D721Med (cell line): ENCODE measurements at places on chromosomes 3 and 15.

- no peak for DNase-seq
Observed at GRCh38 chr3:107910713-107911259, 180.0 kb downstream of the CD47 start.

GRCh38 chr15:94324117-94324826 is 92.9 kb downstream of the MCTP2 start:
- DNase-seq, result peak; percentile 13

GRCh38 chr3:156455839-156456238 is 99.1 kb downstream of the SSR3 start:
- DNase-seq, result no peak

GRCh38 chr15:81504170-81504905 is 130.3 kb upstream of the TMC3 start:
- no peak for DNase-seq

- no peak for DNase-seq
Observed at GRCh38 chr3:13141183-13141582, 68.0 kb upstream of the IQSEC1 start.

DNA sequence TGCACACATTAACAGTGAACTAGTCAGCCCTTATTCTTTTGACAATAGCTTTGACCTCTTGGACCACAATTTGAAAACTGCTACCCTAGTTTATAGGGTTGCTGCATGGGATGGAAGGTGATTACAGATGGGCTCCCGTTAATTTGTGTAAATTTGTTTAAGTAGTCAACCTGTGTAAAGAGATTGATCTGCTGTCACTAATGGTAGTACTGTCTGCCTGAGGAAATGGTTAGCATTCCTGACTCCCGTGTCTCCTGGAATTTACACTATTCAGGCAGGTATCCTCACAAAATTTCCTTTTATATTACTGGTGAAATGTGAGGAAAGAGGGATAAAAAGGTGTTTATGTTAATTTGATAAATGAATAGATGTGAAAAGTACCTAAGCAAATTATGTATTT is 15.3 kb upstream of the EBLN2 start:
- DNase-seq, result no peak

- DNase-seq, result no peak
Observed at GRCh38 chr3:83934192-83935021, 1024.4 kb upstream of the CADM2 start.

- no peak for DNase-seq
Observed at GRCh38 chr3:53187430-53187829, 26.4 kb downstream of the PRKCD start.

DNA sequence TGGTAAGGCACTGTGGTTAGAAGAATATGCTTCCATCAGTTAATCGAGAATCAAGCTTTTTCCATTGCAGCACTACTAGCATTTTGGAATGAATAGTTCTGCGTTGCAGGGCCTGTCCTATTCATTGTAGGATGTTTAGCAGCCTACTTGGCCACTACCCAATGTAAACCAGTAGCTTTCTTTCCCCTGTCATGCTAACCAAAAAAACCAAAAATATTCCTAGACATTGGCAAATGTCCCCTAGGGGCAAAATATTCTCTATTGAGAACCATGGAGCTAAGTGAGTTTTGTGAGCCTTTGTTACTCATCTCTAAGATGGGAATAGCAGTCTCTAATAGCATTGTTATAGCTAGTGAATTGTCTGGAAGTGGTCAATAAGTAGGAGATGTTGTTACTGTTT is 187.2 kb downstream of the CADPS start:
- no peak for DNase-seq

GRCh38 chr15:49693498-49693897 is 72.7 kb downstream of the DTWD1 start:
- DNase-seq, result no peak

GRCh38 chr15:51814606-51815005 is 14.8 kb upstream of the TMOD3 start:
- DNase-seq, result no peak

DNA sequence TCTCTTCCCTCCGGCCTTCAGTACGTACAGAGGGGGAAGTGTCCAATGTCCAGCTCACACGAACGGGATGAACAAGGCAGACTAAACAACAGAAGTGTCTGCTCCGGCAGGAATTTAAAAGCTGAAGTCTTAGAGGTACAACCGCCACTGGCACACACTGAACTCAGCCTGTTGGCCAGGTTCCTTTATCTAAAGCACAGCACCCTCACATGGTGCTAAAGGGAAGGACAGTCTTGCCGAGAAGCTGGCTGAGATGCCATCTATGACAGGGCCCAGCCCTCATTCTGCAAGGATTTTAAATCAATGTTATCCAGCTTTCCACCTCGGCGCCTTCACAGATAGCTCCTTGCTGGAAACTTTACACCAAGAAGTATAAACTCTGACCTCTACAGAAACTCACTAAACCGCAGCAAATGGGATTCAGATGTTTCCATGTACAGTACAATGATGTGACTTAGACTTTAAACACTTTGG is 2.8 kb downstream of the ADAMTS17 start:
- DNase-seq, result no peak

DNA sequence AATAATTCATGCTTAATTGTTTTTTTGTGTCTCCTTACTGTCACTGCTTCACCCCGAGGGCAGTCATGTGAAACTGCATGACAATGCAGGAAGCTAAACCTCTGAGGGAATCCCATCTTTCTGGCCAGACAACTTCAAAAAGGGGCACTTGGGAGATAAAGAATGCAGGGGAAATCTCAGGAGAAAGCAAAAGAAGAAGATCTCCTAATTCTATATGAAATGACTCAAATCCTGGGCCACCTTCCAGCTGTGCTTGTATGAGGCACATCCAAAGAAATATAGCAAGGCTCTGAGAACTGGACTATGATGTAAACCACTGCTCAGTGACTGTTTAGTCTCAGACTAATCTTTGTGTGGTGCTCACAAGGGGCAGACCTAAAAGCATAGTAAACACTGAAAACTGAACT is 22.6 kb upstream of the UMPS start:
- no peak for DNase-seq

DNA sequence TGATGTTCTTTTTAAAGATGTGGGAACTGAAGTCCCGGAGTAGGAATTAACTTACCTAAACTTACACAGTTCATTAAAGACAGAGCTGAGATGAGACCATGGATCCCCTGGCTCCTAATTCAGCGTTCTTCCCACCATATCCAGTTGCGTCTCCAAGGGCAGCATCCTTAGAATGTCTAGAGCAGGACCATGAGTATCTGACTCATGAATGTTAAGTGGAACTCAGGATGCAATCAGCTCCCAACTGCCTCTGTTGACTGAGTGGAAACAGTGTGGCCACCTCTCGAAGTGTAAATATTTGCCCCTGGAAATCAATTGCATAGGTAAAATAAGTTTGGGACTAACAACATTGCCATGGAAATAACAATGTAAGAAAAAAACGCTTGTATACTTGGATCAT is 2.5 kb downstream of the SNTN start:
- DNase-seq, result no peak

DNA sequence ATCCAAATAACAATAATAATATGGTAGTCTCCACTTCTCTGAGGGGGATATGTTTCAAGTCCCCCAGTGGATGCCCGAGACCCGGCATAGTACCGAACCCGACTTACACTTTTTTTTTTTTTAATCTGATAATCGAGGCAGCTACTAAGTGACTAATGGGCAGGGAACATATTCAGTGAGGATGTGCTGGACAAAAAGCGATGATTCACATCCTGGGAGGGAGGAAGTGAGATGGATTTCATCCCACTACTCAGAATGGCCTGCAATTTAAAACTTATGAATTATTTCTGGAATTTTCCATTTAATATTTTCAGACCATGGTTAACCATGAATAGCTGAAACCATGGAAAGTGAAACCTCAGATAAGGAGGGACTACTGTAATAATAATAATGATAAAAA is 49.5 kb upstream of the SELENOK start:
- no peak for DNase-seq

GRCh38 chr15:40958723-40959122 is 5.5 kb downstream of the CHAC1 start:
- no peak for DNase-seq

DNA sequence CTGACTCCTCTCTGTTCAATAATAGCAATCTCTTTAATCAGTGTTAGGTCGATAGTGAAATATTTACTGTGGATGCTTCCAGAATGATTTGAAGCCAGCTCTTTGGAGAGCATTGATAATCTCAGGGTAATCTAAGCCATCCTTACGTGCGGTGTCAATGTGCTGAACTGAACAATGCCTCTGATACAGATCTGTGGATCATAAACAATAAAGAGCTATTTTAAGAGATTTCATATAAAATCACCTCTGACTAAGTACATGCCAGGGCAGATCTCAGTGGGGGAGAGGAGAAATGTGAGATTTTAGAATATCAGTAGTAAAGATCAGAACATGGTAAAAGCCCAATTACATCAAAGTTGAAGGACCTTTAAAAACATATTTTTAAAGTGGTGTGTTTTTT is 319.3 kb upstream of the GBE1 start:
- DNase-seq, result no peak

GRCh38 chr3:175312791-175313190 is 453.7 kb downstream of the NAALADL2 start:
- DNase-seq, result no peak

- no peak for DNase-seq
Observed at GRCh38 chr3:166283840-166284239, 446.6 kb upstream of the BCHE start.

DNA sequence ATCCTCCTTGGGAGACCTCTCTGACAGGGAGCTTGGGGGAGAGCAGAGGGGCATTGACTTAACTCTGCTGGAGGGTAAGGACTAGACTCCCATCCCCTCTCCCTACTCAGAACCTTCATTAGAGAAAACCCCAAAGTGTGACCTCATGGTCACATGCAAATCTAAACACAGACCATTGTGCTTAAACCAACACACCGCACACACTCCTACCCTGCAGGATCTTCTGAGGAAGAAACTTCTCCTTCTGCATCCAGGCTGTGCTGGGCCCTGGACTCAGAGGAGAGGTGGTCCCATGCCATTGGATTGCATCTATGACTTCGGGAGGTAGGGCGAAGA is 805 bp upstream of the PARP16 start:
- no peak for DNase-seq

GRCh38 chr15:84950570-84951111 is 31.0 kb upstream of the PDE8A start:
- no peak for DNase-seq
